ENCODE measurements at places on chromosomes 6 and 20. TPM values are rescaled to one million over a fixed set of nuclear protein-coding genes. Genes with fewer than 3 reads are reported as not detected.

Gene TP53TG5
- not detected for total RNA-seq

Gene ZSCAN23
- 3.5 TPM for total RNA-seq

Gene SYCP2L
- total RNA-seq = not detected

Gene GSTA1
- total RNA-seq = not detected

Gene CYP24A1
- total RNA-seq = 0.13 TPM

Gene FAM162B
- not detected for total RNA-seq

DNA sequence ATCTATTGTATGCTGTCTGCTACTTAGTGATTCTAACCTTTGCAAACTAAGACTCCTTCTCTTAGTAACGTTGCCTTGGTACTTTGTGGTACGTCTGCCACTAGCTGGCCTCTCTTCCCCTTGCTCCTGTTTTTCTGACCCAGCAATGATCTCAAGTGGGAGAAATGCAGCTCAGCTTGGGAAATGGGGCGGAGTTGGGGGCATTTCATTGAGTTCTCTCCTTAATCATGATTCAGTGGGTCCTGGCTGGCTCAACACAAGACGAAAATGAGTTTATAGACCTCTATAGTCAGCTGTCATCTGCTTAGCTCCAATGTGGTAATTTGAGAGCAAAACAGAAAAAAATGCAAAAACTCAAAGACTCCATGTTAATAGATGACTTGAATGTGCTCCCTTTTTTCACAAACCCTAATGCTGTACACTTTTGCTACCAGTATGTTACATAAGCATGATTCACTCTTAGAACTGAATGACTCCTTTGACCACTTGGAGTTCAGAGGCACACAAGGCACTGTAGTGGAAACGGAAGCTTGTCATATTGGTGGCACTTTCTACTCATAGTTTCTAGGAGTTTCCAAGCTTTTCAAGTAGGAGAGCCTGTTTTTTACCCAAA is 55.3 kb upstream of the SOX4 start:
- H3K4me3 ChIP-seq = no peak overlapping the region
- H3K4me1 ChIP-seq = no peaks in the 10 kb centered on the region
- no peaks in the 10 kb centered on the region for H3K27me3 ChIP-seq
- no peak for DNase-seq

DNA sequence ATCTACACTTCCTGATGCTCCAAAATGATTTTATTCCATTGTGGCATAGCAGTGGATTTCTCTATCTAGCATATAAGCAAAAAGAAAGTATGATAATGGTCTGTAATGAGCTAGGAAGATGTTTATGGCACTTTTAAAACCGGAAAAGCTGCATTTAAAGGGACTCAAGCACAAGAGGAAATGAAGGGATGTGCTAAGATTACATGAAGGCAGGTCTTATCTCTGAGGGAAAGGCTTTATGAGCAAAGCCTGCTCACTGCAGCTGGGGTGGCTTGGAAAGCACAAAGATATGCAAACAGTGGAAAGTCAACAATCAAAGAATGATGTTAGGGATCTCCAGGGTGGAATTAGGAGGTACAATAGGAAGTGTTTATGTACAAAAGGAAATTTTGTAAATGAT is 138.2 kb downstream of the TENT5A start:
- no peaks in the 10 kb centered on the region for H3K4me1 ChIP-seq
- no peaks in the 10 kb centered on the region for H3K27me3 ChIP-seq
- no peak overlapping the region for H3K27ac ChIP-seq
- no peak overlapping the region for H3K4me3 ChIP-seq
- H3K36me3 ChIP-seq = no peaks in the 10 kb centered on the region

DNA sequence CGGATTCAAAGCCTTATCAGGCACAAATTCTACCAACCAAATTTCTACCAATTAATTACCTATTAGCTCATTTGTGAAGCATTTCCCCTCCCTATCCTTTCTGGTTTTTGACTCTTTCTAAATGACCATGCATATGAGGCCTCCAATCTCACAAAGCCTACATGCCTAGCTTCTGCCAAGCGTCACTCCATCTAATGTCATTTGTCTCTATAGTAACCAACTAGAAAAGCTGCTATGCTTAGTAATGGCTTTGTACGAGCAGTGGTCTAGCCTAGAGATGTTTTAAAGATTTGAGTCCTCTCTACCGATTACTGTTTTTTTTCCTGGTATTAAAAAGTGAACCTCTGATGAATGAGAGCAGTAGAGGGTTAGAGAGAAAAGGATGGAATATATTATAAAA is 4.8 kb upstream of the ASF1A start:
- no peak overlapping the region for H3K4me3 ChIP-seq
- no peaks in the 10 kb centered on the region for H3K36me3 ChIP-seq
- peak overlapping the region; percentile 91 for H3K27ac ChIP-seq
- H3K4me1 ChIP-seq = peaks cover 22% of the 10 kb centered on the region

- no peaks in the 10 kb centered on the region for H3K4me1 ChIP-seq
- peaks cover 32% of the 10 kb centered on the region for H3K27me3 ChIP-seq
- no peak overlapping the region for H3K4me3 ChIP-seq
- no peaks in the 10 kb centered on the region for H3K36me3 ChIP-seq
Observed at GRCh38 chr20:31638317-31638716, 605 bp downstream of the COX4I2 start.

DNA sequence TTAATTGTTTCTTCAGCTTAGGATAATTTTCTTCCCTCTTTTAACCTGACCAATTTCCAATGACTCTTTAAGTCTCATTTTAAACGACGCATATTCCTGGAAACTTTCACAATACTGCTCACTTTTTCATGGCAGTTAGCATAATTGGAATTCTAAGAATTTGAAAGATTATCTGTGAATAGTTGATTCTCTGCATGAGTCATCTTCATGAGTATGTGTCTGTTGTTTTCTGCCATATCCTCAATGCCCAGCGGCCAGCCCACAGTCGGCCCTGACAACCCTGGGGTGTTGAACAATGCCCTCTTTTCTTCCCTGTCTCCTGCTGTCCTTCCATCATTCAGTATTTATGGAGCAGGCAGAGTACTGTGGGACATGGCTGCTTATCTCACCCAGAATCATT is 554.2 kb downstream of the CDH26 start:
- no peak for DNase-seq
- H3K27me3 ChIP-seq = no peaks in the 10 kb centered on the region
- no peak overlapping the region for H3K27ac ChIP-seq
- H3K4me1 ChIP-seq = no peaks in the 10 kb centered on the region

DNA sequence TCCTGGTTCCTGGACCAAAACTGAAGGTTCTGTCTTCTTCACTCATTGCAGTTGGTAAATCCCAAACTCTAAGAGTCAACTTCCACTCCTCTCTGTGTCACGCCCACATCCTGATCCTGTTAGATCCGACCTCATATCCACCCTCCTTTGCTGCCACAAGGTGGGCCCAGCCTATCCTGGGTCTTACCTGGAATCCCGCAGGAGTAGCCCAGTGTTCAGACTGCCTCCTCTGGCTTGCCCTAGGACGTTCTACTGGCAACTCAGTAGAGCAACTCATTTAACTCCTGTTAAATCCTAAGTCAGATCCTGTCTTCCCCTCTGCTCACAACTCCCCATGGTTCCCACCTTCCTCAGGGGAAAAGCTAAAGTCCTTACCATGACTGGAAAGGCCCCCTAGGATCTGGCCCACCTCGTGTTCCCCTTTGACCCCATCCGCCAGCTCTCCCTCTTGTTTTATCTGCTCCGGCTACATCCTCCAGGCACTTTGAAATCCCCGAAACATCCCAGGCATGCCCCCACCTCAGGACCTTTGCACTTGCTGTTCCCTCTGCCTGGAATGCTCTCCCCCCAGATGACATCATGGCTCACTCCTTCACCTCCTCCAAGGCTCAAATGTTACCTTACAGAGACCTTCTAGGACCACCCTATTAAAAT is 43.9 kb downstream of the TFEB start:
- H3K4me3 ChIP-seq = no peak overlapping the region
- no peak overlapping the region for H3K27ac ChIP-seq
- H3K36me3 ChIP-seq = peaks cover 22% of the 10 kb centered on the region
- no peak for DNase-seq
- no peaks in the 10 kb centered on the region for H3K27me3 ChIP-seq

DNA sequence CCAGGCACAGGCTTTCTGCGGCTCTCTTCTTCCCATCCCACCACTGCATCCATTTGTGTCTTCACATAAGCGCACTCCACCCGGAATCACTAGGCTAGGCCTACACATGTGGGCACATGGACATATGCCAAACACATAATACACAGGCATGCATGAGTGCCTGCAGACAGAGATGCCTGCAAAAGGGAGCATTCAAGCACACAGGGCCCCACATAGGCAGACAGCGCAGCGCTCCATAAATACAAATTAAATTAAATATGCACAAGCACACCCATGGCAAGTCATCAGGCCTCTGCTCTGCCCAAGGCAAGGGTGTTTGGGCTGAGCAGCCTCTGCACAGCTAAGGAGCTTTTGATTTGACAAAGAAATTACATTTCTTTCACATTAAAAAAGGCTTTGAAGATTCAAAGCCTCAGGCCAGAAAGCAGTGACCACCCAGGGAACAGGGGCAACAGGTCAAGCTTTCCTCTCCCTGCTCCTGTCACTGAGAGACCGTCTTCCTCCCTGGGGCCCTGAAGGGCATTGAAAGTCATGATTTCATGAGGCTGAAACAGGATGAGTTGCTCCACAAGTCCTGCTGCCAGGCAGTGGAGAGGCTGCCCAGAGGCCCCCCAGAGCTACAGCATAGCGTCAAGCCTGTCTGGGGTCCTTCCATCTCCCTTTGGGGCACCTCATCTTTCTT is 134.2 kb upstream of the LRFN2 start:
- no peaks in the 10 kb centered on the region for H3K36me3 ChIP-seq
- no peaks in the 10 kb centered on the region for H3K27me3 ChIP-seq
- no peaks in the 10 kb centered on the region for H3K4me1 ChIP-seq
- H3K27ac ChIP-seq = no peak overlapping the region

DNA sequence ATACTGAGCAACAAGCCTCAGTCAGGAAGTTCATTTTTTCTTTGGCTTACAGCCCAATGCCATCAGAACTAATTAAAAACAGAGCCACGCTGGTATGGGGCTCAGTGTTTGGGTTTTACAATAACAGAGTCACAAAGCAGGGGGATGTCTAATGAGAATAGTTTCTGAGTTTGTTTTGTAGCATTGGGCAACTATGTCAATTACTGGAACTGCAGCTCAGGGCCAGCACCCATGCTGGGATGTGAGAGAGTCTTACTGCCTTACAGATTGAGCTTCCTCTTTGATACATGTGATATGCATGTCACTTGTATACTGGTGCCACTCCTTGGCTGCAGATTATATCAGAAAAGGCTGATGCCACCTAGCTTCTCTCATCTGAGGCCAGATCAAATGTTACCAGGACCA is 117.6 kb downstream of the TFAP2B start:
- no peak overlapping the region for H3K27ac ChIP-seq
- no peaks in the 10 kb centered on the region for H3K4me1 ChIP-seq
- H3K36me3 ChIP-seq = no peaks in the 10 kb centered on the region
- DNase-seq = no peak
- H3K4me3 ChIP-seq = no peak overlapping the region

DNA sequence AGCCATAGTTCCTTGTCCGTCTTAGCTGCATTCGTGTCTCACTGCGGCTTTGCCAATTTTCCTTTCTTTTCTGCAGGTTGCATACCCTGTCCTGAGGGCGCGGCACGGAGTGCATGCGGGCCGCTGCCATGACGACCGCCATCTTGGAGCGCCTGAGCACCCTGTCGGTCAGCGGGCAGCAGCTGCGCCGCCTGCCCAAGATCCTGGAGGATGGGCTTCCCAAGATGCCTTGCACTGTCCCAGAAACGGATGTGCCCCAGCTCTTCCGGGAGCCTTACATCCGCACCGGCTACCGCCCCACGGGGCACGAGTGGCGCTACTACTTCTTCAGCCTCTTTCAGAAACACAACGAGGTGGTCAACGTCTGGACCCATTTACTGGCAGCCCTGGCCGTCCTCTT is 17.1 kb upstream of the EFHC1 start:
- no peak overlapping the region for H3K27ac ChIP-seq
- peaks cover 31% of the 10 kb centered on the region for H3K4me1 ChIP-seq
- peaks cover 22% of the 10 kb centered on the region for H3K36me3 ChIP-seq
- no peak overlapping the region for H3K4me3 ChIP-seq
- no peak for DNase-seq

DNA sequence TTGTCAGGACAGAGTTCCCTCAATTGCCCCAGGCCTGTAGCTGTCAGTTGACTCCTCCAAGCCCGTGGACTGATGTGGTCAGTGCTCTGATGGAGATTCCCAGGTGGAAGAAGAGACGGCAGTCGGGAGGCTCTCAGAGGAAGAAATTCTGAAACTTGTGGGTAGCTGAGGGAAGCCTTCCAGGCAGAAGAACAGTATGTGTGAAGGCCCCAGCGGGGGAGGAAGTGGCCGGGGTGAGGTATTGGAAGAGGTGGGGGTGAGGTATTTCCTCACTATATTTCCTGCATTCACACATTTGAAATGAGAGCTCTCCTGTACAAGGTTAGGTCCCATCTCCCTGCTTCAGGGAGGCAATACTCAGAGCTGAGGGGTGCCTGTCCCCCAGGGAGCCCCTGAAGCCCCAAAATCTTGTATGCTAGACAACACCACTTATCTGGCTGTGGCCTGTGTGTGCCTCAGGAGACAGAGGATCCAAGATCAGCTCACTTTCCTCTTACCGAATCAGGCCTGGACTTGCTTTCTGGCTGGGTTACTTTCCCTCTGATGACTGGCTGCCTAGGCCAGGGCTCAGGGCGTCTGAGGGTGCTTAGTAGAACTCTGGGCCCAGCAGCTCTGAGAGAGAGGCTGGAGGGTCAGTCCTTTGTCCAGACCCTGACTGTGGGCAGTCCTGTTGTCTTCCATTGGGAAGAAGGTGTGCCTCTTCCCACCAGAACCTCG is 49.3 kb upstream of the MYL9 start:
- H3K4me1 ChIP-seq = peaks cover 17% of the 10 kb centered on the region
- peak; percentile 41 for DNase-seq
- no peaks in the 10 kb centered on the region for H3K27me3 ChIP-seq
- peaks cover 2% of the 10 kb centered on the region for H3K36me3 ChIP-seq
- peak overlapping the region; percentile 39 for H3K4me3 ChIP-seq

DNA sequence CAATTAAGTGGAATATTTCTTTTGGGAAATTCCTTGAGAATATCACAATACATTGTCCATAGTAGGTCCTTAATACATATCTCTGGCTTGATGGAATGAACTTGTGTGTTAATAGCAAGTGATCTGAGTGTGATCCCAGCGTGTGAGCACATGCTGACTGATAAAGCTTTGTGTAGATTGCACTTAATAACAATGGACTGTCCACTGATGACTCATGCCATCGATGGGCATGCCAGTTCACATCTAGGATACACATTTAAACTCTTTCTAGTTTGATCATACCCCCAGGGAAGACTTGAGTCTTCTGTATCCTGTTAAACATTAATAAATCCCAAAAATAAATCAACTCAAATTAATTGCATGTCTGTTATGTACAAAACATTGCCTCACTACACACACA is 454.3 kb upstream of the SPTLC3 start:
- H3K27ac ChIP-seq = no peak overlapping the region
- H3K27me3 ChIP-seq = no peaks in the 10 kb centered on the region
- H3K36me3 ChIP-seq = no peaks in the 10 kb centered on the region

DNA sequence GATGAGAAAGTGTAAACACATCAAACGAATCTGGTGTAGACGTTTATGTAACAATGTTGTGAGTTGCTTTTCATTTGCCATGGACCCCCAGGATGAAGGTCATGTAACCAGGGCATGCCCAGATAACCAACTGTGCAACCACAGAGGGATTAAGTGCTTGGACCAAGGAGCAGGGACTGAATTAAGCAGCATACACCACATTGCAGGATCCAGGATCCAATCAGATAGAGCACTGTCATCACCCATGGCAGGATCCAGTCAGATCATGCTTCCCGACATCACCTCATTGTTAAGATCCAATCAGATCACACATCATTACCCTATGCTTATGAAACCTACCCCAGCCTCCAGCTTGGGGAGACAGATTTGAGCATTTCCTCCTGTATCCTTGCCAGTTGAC is 74.3 kb upstream of the RCAN2 start:
- DNase-seq = no peak
- H3K36me3 ChIP-seq = no peaks in the 10 kb centered on the region
- H3K27ac ChIP-seq = no peak overlapping the region
- no peaks in the 10 kb centered on the region for H3K27me3 ChIP-seq
- H3K4me3 ChIP-seq = no peak overlapping the region
